ENCODE measurements at places on chromosomes 5 and 9.

DNA sequence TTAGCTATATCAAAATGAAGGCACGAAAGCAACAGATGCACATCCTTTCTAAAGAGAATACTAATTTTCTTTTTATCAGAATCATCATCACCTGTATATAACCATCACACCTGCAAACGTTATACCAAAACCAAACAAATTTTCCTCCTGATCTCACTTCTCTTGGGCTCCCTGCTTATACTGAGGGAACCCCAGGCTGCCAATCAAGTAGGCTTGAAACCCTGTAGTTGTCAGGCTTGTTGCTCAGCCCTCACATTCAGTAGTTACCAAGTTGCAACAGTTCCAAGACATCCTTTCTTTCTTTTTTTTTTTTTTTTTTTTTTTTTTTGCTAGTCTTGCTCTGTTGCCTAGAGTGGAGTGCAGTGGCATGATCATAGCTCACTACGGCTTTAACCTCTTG is 12.7 kb downstream of the STRBP start:
- no peak for DNase-seq

GRCh38 chr9:98416294-98417248 is 161.1 kb upstream of the TBC1D2 start:
- DNase-seq, result no peak

DNA sequence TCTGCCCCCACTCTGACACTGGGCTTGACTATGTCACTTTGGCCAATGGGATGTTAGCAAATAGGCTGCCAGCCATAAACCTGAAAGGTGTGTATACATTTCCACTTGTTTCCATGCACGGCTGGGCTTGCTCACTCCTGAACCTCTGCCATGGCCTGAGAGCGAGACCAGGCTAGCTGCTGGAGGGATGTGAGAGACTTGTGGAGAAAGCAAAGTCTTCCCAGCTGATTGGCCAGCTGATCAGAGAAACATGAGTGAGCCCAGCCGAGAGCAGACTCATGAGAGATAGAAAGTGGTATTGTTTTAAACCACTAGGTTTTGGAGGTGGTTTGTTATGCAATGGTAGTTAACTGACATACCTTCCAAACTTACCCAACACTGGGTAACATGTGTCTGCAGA is 13.9 kb downstream of the FAM193B start:
- no peak for DNase-seq

- DNase-seq, result peak; percentile 39
Measured at GRCh38 chr5:37839407-37840052, at the start of gene GDNF. Gene GDNF, minus strand, starts transcription at chr5:37840041. Its CDS starts 5,245 bp downstream, at chr5:37834796.

DNA sequence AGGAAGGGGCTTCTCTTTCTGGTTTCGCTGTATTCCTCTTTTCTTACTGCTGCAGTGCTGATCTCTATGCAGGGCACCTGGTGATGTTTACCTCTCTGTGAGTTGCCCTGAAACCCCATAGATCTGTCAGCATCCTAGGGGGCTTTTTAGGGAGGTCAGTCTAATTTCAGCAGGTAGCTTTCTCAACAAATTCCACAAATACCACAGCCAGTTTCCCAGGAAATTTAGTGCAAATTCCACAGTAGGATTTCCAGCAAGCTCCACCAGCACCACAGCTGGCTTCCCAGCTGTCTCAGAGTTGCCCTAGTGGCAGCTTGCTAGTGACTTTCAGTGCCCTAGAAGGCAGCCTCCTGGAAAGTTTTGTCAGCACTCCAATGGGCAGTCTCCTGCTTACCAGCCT is 379.1 kb upstream of the SMC2 start:
- no peak for DNase-seq

DNA sequence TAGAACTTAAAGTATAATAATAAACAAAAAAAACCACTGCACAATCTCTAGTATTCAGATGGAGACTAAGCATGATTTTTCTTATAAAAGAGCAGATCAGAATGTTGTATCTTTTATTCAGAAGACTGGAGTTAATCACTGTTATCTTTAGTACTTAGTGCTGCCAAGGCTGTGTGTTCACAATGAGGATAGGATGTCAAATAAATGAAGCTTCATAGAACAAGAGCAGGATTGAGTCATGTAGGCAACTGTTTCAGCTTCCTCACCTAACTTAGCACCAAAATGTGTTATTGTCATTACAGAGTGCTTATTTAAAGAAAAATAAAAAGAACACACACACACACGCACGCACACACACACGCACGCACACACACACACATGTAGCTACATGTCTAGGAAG is 58.1 kb upstream of the CDKN2B start:
- no peak for DNase-seq

- DNase-seq, result no peak
Measured at GRCh38 chr9:77957652-77958051, 74.0 kb downstream of the GNAQ start.

- no peak for DNase-seq
Measured at GRCh38 chr5:114312658-114313057, 49.2 kb upstream of the KCNN2 start.

DNA sequence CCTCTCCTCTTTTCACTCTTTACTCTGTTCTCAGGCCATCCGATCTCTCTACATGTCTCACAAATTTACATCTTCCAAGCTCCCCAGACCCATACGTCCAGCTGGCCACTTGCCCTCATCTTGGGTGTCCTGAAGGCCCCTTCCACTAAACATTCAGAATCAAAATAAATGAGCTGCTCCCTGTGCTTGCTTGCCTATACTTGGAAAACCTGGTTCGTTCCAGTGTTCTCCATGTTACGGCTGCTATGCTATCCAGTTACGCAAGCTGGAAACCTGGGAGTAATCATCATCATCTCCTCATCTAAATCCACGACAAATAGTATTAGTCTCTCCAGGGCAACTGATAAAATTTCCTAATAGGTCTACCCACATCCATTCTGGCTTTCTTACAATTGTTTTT is 165.0 kb upstream of the FBXL17 start:
- DNase-seq, result no peak

DNA sequence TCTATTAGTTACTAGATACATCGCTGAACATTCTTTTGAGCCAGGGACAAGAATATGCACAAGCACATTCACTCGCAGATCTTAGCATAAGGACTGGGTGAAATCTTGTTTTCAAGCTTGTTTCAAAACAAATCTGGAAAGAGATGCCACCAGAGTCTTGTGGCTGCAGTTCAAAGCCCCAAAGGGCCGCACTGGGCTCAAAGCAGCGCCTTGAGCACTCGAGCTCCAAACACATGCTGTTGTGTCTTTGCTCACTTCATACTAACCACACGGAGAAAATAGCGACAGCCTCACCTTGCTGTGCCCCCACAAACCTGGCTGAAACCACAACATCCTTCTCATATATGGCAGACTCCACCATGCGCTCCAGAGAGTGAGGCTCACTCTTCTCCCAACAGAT is 34.2 kb upstream of the IL7R start:
- DNase-seq, result no peak

- no peak for DNase-seq
Measured at GRCh38 chr5:145666591-145666990, 168.6 kb downstream of the PRELID2 start.

GRCh38 chr9:15068261-15068660 is 158.0 kb upstream of the FREM1 start:
- no peak for DNase-seq

- DNase-seq, result no peak
Measured at GRCh38 chr5:149616727-149617285, 35.5 kb downstream of the ARHGEF37 start.

GRCh38 chr9:83041771-83042170 is 21.2 kb downstream of the RASEF start:
- no peak for DNase-seq

DNA sequence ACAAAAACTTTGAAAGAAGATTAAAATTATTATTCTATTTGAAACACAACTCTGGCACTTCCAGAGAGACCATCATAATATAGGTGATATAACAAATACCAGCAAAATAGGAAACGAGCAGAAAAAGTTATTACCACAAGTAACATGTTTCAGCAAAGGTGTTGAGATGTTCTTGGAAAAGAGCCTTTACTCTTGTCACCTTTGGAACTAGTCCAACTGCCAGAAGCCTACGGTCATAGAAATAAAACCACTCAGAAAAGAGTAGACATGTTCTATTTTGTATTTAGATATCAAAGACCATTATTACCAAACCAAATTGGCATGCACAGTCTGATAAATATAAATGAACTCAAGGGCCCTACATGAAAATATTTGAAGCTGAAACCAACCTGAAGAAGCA is 145.0 kb upstream of the DMAC1 start:
- no peak for DNase-seq

DNA sequence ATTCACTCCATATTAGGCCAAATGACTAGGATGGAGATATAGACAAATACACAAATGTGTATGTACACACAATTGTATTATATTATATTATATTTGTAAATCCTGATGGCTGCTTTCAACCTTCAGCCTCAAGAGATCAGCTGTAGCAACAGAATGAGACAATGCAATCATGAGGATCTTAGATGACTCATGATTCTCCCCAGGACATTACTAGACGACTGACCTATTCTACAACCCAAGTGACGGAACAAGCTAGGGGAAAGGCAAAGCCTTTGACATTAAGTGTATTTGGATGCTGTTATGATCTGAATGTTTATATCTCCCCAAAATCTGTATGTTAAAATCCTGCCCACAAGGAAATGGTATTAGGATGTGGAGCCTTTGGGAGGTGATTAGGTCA is 66.5 kb downstream of the COX7C start:
- DNase-seq, result no peak

GRCh38 chr5:83562791-83563557 is 91.4 kb downstream of the VCAN start:
- no peak for DNase-seq
